ENCODE measurements at places on chromosomes 2 and 18.

GRCh38 chr2:236604575-236605344, 35.1 kb downstream of the ACKR3 start:
- DNase-seq: no peak

- DNase-seq: no peak
These were observed 965.2 kb upstream of the FANCL start for GRCh38 chr2:59206361-59206760.

- no peak for DNase-seq
These were observed 98.0 kb downstream of the EVA1A start for GRCh38 chr2:75462721-75463120.

- no peak for DNase-seq
These were observed 36.7 kb downstream of the PKP4 start for GRCh38 chr2:158493458-158493857.

GRCh38 chr2:136376798-136377211, 258.9 kb upstream of the CXCR4 start:
- DNase-seq: no peak

GRCh38 chr2:69789772-69790600, 39.5 kb upstream of the GMCL1 start:
- DNase-seq: no peak

DNA sequence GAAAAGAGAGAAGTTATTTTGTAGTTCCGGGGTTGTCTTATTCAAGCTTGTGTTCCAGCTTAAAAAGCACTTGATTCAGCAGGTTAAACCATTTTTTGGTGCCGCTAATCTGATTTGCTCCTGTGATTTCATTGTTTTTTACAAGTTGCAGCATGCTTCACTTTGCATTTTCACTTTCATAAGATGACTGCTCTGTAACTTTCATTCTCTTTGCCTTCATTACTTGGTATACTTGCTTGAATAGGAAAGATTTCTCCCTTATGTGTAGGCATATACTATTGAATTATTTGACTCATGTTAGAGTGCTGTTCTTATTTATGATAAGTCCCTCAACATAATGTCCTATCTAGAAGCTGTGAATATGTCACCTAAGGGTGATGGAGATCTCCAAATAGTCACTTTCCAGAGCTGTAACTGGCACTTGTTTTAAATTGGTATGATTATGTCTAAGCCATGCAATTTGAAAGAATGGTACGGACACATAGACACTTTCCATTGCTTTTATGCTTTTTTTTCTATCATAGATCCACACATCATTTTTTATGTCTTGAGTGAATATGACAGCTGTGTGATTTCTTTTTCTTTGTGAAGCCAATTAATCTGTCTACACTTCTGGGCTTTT, 254.5 kb downstream of the DSEL start:
- DNase-seq: no peak

GRCh38 chr2:68870215-68870614, 982 bp downstream of the BMP10 start:
- no peak for DNase-seq

DNA sequence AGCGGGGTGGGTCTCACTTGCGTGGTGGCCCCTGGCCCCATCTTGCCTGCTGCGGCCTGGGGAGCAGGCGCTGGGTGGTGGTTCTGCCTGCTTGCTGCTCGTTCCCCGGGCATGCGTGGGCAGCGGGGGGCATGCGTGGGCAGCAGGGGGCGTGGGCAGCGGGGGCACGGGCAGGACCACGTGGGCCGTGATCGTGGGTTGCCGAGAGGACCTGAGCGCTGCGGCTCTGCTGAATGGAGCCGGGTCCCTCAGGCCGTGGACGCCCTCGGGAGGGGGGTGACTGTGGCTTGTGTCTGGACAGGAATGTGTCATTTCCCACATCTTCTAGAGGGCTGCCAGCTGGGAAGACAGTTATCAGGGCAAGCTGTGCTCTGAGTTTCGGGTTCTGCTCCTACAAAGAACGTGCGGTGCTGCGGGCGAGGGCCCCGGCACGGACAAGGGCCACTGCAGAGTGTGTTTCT, 8.3 kb upstream of the GAL3ST2 start:
- DNase-seq: peak; percentile 13

DNA sequence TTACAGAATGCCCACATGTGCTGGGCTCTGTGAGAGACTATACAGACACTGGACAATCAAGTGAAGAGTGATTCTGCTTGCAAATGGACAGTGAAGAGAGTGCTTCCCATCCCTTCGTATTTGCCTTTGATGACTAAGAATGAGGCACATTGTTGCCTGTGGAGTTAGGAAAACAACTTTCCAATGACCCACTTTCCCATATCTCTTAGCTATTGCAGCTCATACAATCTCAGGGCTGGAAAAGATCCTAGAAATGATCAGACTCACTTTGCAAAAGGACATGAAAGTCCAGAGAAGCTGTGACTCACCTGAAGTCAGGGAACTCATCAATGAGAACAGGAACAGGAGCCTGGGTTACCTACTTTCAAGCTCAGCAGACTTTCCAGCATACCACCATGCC, 440.5 kb upstream of the TCF4 start:
- DNase-seq: no peak

DNA sequence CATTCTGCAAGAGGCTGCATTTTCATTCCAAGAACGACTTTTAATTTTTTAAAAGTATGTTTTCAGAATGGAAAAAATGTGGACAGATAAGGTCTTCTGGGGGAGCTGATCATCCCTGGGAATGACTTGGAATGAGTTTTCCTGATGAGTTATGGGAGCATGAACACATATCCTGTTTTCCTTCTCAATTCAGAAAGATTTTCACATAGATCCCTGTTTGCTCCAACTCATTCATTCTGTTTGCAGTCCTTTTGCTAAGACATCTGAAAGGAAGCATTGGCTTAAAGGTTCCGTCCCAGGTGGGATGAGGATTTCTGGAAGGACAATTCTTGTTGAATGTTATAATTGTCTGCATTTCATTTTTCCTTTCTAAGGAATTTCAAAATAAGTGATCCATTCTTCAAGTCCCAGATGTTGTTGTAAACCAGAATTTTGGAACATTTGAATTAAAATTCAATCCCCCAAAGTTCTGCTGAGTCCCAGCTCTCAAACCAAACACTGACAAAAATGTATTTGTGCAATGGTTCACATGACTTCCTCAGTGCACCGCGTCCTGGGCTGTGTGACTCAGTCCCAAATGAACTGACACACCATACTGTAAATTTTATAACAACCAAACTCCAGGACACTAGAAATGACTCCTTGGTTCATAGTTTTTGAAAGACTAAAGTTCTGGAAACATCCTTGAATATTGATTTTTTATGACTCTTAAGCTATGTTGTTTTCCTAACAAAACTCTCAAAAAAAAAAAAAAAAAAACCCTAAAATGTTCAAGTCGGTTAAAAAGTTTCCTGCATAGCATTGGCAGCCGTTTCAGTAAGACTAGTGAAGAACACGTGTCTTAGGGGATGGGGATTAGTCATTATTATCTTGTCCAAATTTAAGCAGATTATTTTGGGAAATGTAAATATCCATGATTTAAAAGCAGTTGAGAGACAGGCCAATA, 281.8 kb upstream of the TCF4 start:
- no peak for DNase-seq

GRCh38 chr2:235390816-235391194, 103.0 kb upstream of the AGAP1 start:
- DNase-seq: no peak

DNA sequence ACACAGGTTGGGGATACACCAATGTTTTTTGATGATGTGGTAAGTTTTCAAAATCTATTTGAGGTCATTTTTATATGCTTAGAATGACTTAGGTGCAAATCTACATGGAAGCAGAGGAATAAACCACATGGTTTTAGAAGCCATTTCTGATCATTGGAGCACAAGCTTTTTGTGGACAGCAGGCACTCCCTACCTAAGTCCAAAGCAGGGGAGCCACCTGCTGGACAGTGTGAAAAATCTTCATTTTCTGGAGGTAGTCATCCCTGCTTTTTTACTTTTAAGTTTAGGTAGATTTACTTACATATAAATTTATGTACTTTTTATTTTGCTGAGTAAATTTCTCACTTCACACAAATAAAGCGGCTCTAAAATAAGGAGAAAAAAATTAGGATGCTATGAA, 323.2 kb downstream of the PLCL1 start:
- DNase-seq: peak; percentile 7

GRCh38 chr18:62868645-62869044, 153.3 kb downstream of the PHLPP1 start:
- DNase-seq: no peak

GRCh38 chr2:136363900-136364299, 246.0 kb upstream of the CXCR4 start:
- DNase-seq: no peak

DNA sequence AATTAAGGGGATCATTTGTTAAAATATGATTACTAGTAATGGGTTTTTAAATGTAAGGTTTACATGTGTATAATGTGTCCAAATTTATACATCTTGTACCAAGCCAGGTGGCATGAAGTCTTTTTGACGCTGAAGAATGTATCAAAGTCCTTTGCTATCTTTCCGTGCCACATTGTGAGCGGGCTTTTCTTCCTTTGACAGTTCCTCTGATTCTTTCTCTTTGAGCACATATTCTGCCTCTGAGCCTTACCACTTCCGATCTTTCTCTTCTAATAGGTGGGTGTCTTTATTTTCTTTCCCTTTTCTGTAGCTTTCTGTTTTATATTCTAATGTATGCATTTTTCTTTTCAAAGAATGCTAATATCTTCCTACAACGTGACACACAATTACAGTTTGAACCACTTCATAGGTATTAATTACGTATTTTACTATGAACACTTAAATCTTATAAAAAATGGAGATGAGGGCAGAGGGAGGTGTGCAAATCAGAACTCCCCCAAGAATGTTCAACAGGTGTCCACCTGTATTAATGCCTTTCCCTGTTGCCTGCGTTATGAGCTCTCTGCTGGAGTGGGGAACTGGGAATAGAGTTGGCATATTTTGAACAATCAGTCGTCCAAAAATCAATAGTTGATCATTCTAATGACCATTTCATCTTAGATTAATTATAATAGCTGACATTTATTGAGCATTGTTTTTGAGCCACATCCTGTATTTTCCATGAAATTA, 175.5 kb downstream of the TPGS2 start:
- no peak for DNase-seq

- no peak for DNase-seq
These were observed 73.5 kb upstream of the LHCGR start for GRCh38 chr2:48829036-48829435.

GRCh38 chr2:191376981-191377629, 131.9 kb downstream of the MYO1B start:
- no peak for DNase-seq

DNA sequence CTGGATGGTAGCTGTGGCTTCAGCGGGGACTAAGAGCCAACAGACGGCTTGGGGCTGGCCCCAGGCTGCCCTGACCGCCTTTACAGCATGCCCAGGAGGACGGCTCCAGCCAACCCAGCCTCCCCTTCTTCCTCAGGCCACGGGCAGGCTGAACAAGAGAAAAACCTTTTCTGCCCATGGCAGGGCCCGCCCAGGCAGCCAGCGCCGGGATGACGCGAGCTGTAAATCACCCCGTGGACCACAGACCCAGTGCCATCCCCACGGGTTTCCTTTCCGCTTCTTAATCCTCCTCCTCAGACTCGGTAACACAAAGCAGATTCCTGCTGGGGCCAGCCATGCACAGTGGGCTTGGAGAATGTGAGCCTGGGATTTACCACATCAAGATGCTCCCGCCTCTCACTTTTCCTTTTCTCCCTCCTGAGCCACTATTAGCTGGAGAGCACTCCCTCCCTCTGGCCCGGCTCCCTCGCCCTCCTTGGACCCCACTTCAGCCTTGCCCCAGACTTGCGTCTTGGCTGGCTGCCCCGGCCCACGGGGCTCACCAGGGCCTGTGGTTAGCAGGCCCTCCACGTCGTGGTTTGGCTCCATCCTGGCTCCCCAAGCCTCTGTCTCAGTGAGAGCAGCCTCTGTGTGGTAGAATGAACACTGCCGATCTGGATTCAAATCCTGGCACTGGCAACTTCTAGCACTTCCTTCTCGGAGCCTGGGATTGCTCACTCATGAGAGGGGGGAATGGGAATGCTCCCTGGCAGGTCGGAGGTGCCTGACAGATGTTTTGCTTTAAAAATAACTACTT, 31.4 kb downstream of the ATOH8 start:
- DNase-seq: no peak

DNA sequence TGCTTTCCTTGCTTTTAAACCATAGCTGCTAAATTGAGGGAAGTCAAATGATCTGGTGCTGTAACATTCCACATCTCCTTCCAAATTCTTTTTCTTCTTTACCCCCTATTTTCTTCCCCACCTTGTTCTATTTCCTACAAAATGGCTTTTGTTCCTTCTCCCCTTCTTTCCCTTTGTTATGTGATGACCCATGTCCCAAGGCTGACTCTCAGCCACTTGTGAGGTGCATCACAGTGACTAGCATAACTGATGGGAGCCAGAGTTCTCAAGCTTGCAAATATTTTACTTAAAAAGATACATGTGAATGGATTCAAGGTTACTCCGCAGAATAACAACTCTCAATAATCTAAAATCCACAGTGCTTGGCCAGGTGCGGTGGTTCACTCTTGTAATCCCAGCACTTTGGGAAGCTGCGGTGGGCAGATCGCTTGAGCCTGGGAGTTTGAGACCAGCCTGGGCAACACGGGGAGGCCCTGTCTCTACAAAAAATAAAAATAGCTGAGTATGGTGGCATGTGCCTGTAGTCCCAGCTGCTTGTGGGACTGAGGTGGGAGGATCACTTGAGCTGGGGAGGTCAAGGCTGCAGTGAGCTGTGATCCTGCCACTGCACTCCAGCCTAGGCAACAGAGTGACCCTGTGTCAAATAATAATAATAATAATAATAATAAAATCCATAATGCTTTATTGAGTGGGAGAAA, 100.1 kb upstream of the CERS6 start:
- no peak for DNase-seq

DNA sequence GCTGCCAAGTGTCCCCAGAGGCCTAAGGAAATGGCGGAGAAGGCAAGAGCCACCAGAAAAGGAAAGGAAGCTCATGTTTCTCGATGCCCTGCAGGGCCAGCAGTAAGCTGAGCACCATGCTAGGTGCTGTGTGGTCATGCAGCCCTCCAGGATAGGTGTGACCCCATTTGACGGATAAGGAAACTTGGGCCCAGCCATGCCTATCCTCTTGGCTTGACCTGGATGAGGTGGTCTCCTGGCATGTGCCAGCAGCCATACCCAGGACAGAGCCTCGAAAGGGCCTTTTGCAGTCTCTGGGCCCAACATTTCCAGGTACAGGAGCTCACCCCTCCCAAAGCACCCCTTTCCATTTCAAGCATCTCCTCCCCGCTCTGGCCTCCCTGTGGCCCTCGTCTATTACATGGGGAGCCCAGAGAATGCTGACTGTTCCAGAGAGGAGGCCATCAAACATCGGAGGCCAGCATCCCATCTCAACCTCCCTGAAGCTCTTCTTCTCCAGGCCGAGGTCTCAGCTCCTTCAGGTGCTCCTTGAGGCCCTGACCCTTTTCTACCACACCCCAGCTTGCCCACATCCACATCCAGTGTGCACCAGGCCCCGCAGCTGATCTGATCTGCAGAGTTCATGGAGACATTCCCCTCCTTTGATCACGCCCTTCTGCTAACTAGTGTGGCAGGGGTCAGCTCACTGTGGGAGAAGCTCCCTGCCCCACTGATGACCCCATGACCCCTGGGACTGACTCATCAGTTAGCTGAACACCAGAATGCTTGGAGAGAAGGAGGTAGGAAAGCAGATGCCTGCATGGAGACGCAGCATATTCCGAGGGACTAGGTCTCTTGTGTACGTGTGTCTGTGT, 208.4 kb downstream of the TNS1 start:
- DNase-seq: no peak

Measured in 8988T (cell line).